ENCODE measurements at places on chromosomes 7 and 10.

- DNase-seq = no peak
These were observed 742 bp downstream of the LMBR1 start for GRCh38 chr7:156892081-156892800.

DNA sequence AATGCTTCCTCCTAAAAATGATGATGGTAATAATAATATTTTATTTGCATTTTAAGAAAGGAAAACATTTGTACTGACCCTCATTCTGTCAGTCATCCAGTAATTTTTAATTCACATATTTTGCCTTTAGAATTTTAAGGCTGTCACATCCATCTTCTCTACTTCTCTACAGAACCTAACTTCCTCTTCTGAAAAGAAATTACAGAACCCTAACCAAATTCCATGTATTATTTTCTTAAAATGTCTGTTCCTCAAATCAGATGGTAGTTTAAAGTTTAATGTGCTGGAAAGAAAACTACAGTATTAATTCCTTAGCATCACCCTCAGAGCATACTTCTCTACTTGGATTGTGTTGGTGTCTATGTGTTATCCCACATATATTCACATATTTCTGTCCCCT, 9.0 kb downstream of the PIK3CG start:
- no peak for DNase-seq

GRCh38 chr7:31027161-31027965, 24.7 kb upstream of the ADCYAP1R1 start:
- peak; percentile 87 for DNase-seq

- DNase-seq = no peak
These were observed 19.4 kb upstream of the BTBD16 start for GRCh38 chr10:122251459-122252255.

DNA sequence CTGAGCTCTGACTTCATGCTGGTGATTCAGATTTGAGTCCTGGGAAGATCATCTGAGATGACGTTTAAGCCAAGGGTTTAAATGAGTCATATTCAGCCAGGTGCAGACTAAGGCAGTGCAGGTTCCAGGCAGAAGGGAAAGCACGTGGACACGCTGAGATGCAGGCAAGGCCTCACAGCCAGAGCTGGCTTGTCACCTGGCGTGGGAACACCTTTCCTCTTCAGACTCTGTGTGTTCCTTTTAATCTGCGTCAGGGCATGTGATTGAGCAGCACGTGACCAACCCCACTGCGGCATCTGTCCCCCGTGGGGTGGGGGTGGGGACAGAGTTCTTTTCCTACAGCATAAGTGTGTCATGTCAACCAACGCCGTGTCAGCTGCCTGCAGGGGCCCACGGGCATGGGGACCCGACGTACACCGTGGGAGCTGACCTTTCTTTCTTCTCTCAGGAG, 10.7 kb upstream of the IDI2 start:
- no peak for DNase-seq

GRCh38 chr10:20147684-20148083, 331.5 kb downstream of the PLXDC2 start:
- no peak for DNase-seq

- no peak for DNase-seq
These were observed 127.1 kb upstream of the MTPN start for GRCh38 chr7:136104269-136104603.

GRCh38 chr7:136956232-136956631, 87.8 kb downstream of the CHRM2 start:
- DNase-seq = no peak

GRCh38 chr10:131882151-131882550, 18.7 kb upstream of the PPP2R2D start:
- DNase-seq = no peak

DNA sequence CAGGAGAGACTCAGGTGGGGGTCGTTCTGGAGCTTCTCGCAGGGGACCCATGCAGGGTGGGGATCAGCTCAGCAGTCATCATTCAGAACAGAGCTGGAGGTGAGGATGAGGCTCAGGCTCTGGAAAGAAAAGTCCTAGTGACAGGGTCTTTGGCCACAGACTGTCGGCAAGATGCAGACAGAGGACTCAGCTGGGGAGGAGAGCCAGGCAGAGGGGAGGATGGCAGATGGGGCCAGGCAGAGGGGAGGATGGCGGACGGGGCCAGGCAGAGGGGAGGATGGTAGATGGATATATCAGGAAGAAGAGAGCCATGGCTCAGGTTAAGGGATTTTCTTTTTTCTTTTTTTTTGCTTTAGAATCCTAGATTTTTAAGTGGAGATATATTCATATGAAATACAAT, 7.7 kb upstream of the IL15RA start:
- DNase-seq = no peak

- DNase-seq = no peak
These were observed 30.2 kb downstream of the FRA10AC1 start for GRCh38 chr10:93672022-93672678.

- no peak for DNase-seq
These were observed 77.8 kb upstream of the SH2B2 start for GRCh38 chr7:102208826-102209225.

GRCh38 chr7:132782777-132783640, 206.7 kb upstream of the PLXNA4 start:
- DNase-seq = no peak

GRCh38 chr7:73905360-73905759, 44.4 kb downstream of the TMEM270 start:
- DNase-seq = peak; percentile 24

- no peak for DNase-seq
These were observed 1.5 kb downstream of the NRG3 start for GRCh38 chr10:81876253-81877077.

DNA sequence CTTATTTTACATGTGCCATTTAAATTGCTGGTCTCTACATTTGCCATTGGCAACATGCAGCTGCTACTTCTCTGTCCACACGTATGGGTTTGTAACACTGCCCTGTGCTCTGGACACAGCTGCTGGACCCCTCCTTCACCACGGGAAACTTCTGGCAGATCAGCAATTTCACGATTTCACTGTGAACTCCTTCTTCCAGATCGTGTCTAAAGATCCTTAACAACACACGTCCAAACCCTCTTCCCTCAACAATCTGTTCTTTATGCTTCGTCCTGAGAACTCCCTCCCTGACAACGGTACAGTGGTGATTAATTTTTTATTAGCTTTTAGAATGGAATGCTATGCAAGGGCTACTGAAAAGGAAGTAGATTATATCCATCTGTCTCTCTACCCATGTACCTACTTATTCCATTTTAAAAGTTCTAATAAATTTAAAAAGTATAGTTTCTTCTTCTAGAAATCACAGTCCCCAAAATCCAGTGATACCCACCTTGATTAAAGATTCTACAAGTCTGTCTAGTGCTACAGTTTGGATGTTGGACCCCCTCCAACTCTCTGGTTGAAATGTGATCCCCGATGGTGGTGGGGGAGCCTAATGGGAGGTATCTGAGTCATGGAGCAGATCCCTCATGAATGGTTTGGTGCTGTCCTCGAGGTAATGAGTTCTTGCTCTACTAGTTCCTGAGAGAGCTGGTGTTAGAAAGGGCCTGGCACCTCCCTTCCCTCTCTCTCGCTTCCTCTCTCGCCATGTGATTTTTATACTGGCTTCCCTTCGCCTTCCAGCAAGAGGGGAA, 81.0 kb downstream of the KIAA1549 start:
- DNase-seq = no peak

DNA sequence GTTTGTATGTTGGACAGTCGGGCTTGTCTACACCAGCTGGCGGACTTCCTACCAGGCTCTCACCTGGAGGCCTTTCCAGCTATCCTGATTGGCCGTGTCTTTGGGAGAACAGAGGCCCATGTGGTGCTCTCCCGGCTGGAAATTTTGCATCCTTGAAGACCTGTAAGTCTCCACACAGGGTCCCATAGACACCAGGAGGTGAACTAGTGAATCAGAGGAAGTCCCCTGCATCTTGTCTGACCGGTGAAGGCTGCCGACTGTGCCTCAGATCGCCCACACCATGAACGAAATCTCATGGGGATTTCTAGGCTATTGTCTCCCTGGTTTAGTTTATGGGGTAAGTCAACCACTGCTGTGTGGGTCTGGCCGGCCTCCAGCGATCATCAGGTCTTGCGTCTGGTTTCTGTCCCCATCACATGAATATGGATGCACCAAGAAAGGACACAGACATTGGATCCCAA, 108.4 kb upstream of the LYZL2 start:
- DNase-seq = no peak

DNA sequence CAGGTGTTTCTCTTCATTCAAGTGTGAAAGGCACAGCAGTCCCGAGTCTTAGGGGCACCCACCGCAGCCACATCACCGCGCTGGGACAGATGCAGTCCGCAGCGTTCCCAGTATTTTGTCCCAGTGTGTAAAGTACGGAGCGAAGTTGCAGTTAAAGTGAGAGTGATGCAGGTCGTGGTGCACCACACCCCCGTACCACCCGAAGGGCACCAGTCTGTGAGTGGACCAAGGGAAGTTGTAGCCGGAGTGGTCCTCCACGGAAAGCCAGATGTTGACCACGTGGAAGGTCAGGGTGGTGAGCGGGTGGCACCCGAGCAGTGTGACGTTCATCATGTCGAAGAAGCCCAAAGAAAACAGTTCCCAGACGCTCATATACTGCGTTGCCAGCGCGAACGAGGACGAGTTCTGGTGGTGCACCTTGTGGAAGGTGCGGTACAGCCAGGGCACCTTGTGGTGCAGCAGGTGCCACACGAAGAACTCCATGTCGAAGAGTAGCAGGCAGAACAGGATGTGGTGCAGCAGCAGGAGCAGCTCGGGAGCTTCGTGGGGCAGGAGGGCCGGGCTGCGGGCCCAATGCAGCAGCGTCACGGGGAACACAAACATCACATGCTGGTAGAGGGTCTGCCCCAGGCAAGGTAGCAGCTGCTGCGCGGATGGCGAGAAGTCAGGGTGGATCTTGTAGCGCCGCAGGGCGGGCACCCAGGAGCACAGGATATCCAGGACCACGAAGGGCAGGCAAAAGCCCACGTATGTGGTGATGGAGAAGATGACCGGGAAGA, 526 bp downstream of the CH25H start:
- DNase-seq = peak; percentile 22

DNA sequence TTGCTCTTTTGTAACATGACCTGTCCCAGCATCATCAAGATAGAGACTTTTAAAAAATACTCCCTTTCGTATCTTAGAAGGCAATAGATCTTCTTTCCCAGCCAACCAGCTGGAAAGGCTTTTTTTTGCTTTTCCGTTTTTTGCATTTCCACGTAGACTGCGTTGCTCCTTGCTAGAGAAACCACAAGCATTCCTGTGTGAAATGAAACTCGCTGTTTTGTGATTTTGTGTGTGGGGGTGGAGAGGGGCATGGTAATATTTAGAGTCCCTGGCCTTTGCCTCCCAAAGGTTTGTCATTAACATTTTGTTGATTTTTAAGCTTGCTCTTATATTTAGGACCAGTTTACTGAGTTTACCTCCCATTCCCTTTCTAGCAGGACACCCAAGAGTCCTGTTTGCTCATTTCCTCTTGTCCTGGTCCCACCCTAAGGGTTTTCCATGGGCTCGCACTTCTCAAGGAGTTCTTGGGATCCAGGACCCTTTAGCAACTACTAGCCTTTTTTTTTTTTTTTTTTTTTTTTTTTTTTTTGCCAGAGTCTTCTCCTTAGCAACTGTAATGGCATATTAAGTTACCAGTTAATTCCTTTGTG, 243.6 kb downstream of the BICC1 start:
- no peak for DNase-seq

DNA sequence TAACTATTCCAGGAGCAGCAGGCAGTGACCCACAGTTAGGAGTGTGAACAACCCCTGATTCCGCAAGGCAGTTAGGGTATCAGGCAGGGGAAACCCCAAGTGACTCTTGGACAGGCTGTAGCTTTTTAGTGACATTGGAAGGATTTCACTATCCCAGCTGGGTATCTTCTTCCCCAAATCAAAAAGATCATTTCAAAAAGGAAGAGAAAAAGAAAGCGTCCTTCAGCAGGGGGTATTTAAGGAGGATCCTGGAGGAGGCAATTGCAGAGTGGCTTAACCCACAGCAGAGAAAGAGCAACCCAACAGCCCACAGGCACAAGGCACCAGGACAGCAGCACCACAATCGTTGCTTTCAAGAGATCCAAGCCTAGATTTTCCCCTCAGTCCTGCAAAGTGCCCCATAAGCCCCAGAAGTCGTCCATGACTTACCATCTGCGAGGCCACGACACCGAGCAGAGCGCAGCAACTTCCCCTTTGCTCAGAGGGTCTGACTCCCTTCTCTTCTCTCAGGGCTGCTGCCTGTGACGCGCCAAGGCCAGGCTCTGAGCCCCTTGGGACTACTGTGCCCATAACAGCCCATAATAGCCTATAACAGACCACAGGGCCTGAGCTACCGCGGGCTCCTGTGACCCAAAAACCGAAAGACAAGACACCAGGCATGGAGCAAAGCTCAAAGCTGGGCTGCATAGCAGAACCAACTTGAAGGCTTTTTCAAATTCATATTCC, 19.8 kb downstream of the PIK3AP1 start:
- no peak for DNase-seq

GRCh38 chr7:3011211-3011852, 32.3 kb downstream of the CARD11 start:
- no peak for DNase-seq

GRCh38 chr10:15841696-15842095, 18.6 kb downstream of the MINDY3 start:
- no peak for DNase-seq

DNA sequence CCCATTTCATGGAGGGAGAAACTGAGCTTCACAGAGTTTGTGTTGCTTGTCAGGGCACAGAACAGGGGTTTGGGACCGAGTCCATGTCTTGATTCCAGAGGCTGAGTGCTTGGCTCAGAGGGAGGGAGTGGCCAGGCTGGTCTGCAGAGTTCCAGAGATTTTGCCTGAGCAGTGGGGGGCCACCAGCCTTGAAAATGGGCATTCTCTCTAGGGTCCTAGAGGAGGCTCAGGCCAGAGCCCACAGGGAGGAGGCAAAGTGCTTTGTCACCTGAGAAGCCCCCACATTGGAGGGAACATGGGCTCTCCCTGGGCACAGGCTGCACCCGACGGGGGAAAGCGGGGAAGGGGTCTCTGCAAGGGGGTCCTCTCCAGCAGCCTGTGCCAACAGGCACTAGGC, 51.5 kb downstream of the DOCK1 start:
- no peak for DNase-seq

DNA sequence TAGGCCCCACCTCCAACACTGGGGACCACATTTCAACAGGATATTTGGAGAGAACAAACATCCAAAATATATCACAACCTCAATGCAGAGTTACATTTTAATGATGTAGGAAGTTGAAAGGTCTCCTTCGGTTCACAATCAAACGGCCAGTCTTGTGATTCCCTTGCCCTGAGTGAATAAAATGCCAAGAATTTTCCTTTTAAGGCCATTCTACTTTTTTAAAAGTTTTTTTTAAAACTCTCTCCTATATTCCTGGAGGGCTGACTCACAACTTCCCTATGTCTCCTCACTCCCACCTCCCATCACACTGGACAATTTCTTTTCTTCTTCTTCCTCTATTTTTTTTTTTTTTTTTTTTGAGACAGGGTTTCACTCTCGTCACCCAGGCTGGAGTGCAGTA, 693.6 kb upstream of the AUTS2 start:
- DNase-seq = no peak

GRCh38 chr10:114166043-114166442, 8.0 kb downstream of the CCDC186 start:
- DNase-seq = no peak

- DNase-seq = no peak
These were observed 181.6 kb downstream of the SND1 start for GRCh38 chr7:127833641-127834040.
